ENCODE measurements at places on chromosomes 1 and 21.

DNA sequence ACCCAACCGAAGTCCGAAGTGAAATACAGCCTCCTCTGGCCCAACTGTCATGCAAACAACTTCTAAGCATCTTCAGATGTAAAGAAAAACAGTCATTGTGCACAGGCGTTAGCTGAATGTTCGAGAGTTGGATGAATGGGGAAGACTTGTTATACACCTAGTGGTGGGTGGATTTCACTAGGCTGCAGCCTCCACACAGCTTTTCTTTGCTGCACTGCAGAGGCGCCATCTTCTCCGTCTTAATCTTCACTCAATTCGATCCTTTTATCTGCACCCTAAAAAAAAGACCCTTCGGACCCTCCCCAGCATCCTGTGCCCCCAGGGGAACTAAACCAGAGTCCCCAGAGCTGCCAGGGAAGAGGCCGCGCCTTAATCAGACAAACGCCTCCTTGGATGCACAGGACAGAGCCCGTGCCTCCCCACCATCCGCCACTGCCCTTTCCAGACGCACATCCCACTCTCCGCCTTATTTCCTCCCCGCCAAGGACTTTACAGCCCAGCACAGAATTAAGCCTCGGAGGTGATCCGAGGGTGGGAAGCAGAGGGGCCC is 1.4 kb downstream of the APP start:
- DNase-seq: peak; percentile 64

DNA sequence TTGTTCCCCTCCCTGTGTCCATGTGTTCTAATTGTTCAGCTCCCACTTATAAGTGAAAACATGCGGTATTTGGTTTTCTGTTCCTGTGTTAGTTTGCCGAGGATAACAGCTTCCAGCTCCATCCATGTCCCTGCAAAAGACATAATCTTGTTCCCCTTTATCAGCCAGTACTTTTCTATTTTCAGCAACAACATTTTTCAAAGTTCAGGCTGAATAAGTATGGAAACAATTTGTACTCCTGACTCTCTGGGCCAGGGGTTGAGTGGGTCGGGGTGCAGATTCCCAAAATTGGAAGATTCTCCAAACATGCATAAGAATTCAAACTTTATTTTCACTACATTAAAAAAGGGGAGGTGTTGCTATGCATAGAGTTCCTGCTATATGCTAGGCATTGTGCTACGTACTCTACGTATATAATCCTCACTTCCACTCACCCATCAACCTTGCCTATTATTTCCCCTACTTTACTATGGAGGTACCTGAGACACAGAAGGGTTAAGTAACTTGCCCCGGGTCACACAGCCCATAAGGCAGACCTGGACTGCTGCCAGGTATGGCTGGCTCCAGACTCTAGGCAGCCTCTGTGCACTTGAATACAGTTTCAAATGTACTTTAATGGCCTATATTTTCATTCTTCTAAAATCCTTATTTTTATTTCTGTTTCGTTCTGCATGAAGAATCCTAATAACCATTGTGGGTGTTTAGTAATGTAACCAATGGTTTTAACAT is 117.1 kb upstream of the C8B start:
- DNase-seq: no peak

- DNase-seq: no peak
Observed at GRCh38 chr1:59494145-59494833, 197.4 kb downstream of the FGGY start.

DNA sequence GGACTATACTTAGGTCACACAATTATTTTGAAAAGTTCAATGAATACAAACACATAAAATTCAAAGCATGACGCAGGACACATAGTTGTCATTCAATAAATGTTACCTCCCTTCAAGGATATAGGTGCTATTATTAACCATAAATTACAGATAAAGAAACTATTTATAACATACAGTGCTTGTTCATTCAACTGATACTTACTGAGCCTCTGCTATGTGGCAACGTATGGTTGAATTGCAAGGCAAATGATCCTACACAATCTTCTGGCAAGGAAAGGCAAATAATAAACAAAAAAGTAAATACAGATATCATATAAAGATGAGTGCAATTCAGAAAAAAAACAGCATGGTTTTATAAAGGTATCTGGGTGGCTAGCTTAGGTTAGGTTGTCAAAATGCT is 614.7 kb downstream of the LTN1 start:
- no peak for DNase-seq
